ENCODE measurements at places on chromosomes 2 and 18.

GRCh38 chr2:235458839-235459273 lies 35.0 kb upstream of the AGAP1 start:
- H3K27me3 ChIP-seq, result no peaks in the 10 kb centered on the region
- H3K27ac ChIP-seq, result no peak overlapping the region
- no peaks in the 10 kb centered on the region for H3K4me1 ChIP-seq
- H3K4me3 ChIP-seq, result no peak overlapping the region
- DNase-seq, result no peak

- H3K4me3 ChIP-seq, result no peak overlapping the region
- H3K36me3 ChIP-seq, result no peaks in the 10 kb centered on the region
- no peak overlapping the region for H3K27ac ChIP-seq
- no peaks in the 10 kb centered on the region for H3K27me3 ChIP-seq
- H3K4me1 ChIP-seq, result no peaks in the 10 kb centered on the region
- no peak for DNase-seq
Measured at GRCh38 chr18:67846422-67847098, 330.0 kb upstream of the DSEL start.

DNA sequence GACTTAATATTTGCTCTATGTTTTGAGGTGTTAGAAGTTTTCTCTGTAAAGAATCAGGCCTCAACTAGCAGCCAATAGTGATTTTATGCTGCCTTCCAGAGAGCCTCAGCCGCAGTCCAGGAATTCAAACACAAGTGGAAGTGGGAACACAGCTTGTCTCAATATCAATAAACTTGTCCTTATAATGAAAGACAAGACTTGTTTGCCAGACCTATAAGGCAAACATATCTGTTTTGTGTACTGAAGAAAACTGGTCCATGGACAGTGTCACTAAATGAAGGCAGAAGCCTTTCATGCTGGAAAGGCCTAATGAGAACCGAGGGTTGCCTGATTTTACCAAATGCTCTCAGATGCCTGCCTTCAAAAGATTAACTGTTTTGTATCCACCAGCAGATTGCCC lies 182.2 kb downstream of the EPHA4 start:
- H3K4me3 ChIP-seq, result no peak overlapping the region
- H3K27ac ChIP-seq, result no peak overlapping the region
- H3K27me3 ChIP-seq, result no peaks in the 10 kb centered on the region
- no peak for DNase-seq
- no peaks in the 10 kb centered on the region for H3K36me3 ChIP-seq

DNA sequence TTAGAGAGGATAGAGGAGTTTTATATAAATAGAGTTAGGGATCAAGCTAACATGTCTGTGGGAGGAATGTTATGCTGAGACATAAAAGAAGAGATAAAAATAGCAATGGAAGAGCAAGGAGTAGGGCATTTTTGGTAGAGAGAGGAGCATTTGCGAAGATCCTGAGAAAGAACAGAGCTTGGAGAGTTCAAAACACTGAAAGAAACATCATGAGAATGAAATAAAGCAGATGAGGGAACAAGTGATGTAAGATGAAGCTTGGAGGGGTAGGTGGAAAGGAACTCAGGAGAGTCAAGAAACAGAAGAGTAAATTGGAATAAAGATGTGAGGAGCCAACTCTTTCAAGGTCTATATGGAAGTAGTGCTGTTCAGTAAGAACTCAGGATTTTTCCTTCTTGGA lies 308.6 kb downstream of the PARD3B start:
- H3K4me3 ChIP-seq, result no peak overlapping the region
- no peaks in the 10 kb centered on the region for H3K27me3 ChIP-seq
- DNase-seq, result no peak
- no peak overlapping the region for H3K27ac ChIP-seq
- no peaks in the 10 kb centered on the region for H3K36me3 ChIP-seq
- H3K4me1 ChIP-seq, result no peaks in the 10 kb centered on the region

- H3K36me3 ChIP-seq, result no peaks in the 10 kb centered on the region
- DNase-seq, result no peak
- H3K4me1 ChIP-seq, result peaks cover 24% of the 10 kb centered on the region
- no peak overlapping the region for H3K4me3 ChIP-seq
Measured at GRCh38 chr2:40431600-40431955, 20.3 kb downstream of the SLC8A1 start.

All from thoracic aorta (tissue), 2 donors.